H54 (cell line): ENCODE measurements at places on chromosomes 5 and 9.

- no peak for DNase-seq
Observed at GRCh38 chr5:54470128-54470527, 14.6 kb downstream of the HSPB3 start.

DNA sequence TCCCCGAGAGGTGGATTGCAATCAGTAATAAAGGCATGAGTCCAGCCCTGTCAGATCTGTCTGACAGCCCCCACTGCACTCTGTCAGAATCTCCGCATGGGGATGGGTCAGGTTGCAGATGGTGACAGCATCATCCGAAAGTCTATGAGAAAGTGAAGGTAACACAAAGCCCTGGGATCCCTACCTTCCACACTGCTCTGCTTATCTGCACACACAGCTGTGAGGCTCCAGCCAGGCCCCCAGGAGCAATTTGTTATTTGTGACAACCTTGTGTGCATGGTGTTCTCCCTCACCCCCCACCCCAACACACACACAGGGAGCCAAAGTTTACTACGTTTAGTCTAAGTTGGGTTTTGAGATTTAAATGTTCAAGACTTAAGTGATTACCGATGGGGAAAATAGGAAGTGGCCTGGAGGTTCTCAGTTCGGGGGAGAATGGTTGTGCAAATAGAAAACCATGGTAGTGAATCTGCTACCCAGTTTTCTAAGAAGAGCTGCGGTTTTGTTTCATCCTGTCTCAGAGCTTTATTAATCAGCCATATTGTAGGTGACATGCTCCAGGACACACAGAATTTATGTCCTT lies 92.7 kb downstream of the SV2C start:
- no peak for DNase-seq

- no peak for DNase-seq
Observed at GRCh38 chr5:38069360-38069759, 189.0 kb upstream of the EGFLAM start.

- DNase-seq = no peak
Observed at GRCh38 chr9:122246666-122247065, 17.9 kb upstream of the LHX6 start.

DNA sequence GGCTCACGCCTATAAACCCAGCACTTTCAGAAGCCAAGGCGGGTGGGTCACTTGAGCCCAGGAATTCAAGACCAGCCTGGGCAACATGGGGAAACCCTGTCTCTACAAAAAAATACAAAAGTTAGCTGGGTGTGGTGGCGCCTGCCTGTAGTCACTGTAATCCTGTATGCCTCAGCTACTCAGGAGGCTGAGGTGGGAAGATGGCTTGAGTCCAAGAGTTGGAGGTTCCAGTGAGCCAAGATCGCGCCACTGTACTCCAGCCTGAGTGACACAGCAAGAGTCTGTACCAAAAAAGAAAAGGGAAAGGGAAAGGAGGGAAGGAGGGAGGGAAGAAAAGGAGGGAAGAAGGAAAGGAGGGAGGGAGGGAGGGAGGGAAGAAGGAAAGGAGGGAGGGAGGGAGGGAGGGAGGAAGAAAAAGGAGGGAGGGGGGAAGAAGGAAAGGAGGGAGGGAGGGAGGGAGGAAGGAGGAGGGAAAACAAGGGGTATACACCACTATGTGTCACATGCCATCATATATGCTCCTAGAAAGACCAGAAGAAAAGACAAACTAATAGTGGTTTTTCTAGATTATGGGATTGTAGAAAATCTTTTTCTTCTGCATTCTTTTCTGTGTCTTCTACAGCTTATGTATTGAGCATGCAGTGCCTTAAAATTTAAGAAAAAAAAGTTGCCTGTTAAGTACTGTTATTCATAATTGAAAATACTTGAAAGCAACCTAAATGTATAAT lies 240.1 kb downstream of the DENND1A start:
- no peak for DNase-seq

- no peak for DNase-seq
Observed at GRCh38 chr9:80881940-80882339, 807.4 kb downstream of the TLE1 start.

GRCh38 chr5:34667705-34668104 lies 11.6 kb downstream of the RAI14 start:
- no peak for DNase-seq

DNA sequence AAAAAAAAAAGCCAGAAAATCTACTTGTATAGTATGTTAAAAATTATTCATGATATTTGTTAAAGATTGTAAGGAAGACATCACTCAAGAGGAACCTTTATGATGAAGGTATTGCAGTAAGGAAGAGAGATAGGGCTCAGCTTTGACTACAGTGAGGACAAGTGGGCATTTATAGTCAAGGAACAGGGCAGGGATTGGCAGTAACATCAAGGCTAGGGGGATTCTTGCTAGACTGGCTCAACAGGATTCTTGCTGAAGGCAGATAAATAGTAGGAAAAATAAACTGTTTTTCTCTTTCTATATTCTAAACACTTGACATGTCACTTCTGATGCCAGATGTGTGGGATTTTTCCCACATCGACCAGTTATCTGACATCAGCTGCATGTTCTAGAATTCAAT lies 96.7 kb downstream of the ITGA1 start:
- DNase-seq = no peak
